ENCODE measurements at places on chromosomes 16 and 17.

- DNase-seq = no peak
Observed at GRCh38 chr16:4697848-4698291, 4.5 kb downstream of the NUDT16L1 start.

DNA sequence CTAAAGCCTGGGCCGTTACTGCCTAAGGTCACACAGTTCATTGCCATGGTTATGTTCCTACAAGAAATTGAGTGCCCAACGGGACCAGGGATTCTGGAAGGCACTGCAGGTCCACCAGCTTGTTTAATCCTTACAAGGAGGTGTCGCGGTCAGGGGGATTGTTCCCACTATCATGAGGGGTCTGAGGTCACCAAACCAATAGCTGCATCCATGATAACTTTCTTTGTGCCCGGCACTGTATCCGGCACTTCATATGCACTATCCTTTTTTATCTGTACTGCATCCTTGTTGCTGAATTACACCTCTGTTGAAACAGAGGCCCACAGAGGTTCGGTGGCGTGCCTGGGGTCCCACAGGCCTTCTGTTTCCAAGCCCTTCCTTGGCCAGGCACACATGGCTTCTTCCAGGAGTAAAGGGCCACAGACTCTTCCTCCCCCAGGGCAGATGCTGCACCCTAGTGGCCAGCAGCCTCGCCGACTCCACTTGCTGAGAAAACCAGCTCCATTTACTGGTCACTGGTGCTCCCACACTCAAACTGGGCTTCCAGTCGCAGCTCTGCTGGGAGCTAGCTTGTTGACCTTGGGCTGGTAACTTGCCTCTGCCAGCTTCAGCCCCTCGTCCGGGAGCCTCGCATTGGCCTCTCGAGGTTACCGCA, 82.0 kb upstream of the PLCG2 start:
- DNase-seq = peak; percentile 34

GRCh38 chr17:35944151-35944550, 638 bp upstream of the LYZL6 start:
- no peak for DNase-seq

- DNase-seq = no peak
Observed at GRCh38 chr17:5464717-5465507, 3.9 kb downstream of the DHX33 start.

GRCh38 chr17:26774291-26775218, 519.4 kb upstream of the WSB1 start:
- DNase-seq = no peak

- DNase-seq = no peak
Observed at GRCh38 chr17:57269052-57269451, 12.7 kb downstream of the MSI2 start.

DNA sequence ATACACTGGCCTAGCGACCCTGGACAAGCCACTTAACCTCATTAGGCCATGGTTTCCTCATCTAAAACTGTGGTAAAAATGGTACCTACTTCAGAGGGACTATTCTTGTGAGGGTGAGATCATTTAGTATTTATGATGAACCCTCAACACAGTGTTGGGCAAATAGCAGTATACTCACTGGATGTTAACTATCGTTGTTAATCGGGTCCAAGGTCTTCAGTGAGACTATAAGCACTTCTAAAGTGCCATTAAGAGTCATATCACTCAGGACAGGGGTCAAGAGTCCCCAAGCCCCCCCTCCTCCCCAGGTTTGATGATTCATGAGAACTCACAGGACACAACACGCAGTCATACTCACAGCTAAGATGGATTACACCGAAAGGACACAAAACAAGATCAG, 11.0 kb downstream of the TK2 start:
- DNase-seq = no peak

DNA sequence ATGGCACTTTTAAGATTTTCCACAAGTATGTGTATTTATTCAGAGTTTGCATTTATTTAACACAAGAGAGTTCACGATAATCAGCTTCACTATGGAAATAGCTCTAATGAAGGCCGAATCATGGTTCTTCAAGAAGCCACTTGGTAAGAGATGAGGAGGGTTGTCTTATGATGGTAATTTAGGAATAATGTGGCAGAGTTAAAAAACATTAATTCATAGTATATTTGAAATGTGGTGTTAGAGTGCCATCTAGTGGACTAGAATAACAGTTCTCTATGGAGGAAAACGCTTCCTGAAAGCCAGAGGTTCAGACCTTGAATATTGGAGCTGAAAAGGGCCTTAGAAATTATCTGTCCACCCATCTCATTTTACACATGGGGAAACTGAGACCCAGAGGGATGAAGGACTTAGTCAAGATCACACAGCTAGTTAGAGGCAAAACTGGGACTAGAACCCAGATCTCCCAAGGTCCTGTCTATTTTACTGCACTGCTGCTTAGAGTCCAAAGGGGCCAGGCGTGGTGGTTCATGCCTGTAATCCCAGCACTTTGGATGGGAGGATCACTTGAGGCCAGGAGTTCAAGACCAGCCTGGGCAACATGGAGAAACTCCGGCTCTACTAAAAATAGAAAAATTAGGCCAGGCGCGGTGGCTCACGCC, 33.8 kb upstream of the KPNB1 start:
- DNase-seq = peak; percentile 42

GRCh38 chr16:14095883-14096551, 24.9 kb downstream of the MRTFB start:
- DNase-seq = no peak

- no peak for DNase-seq
Observed at GRCh38 chr17:80857756-80858171, 133.9 kb upstream of the CHMP6 start.

GRCh38 chr16:70702624-70703023, 16.8 kb upstream of the MTSS2 start:
- no peak for DNase-seq
